GM13977 (cell line): ENCODE measurements at places on chromosomes 13 and 19.

GRCh38 chr13:111977179-111977506 is 89.8 kb upstream of the SOX1 start:
- DNase-seq: no peak

DNA sequence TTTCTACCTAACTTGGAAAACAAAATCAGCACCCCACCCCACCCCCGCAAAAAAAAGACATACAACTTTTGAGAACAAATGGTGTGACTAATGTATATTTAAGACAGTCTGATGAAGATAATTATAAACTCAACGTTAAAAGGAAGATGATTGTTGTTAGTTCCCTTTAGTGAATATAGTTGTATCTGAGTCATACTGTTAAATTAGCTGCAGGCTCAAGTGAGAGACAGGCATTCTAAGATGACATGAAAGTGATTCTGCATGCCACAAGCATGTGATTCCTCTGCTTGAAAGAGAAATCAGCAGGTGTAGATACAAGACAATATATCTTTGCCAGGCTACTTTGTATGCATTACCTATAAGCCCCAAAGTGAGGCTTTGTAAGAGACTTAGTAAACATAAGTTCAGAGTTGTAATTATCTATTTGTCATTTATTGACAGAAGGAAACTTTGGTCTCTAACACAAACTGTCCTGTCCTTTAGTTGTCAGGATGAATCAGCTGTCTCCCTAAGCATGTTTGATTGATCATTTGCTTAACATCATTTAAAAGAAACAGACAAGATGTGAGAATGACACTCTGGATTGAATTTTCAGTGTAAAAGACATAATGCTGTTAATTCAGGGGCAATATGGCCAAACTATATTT is 319.4 kb upstream of the HTR2A start:
- DNase-seq: no peak

- no peak for DNase-seq
Measured at GRCh38 chr13:76160961-76161925, 525.1 kb downstream of the LMO7 start.

- no peak for DNase-seq
Measured at GRCh38 chr13:81012031-81012430, 671.1 kb upstream of the SPRY2 start.
